Stimulated activated CD4-positive, alpha-beta T cell treated with anti-CD3 and anti-CD28 coated beads, Interleukin-4, amount 100 ng/mL, for 48 hours (primary cell): ENCODE measurements at places on chromosomes 11 and 22.

DNA sequence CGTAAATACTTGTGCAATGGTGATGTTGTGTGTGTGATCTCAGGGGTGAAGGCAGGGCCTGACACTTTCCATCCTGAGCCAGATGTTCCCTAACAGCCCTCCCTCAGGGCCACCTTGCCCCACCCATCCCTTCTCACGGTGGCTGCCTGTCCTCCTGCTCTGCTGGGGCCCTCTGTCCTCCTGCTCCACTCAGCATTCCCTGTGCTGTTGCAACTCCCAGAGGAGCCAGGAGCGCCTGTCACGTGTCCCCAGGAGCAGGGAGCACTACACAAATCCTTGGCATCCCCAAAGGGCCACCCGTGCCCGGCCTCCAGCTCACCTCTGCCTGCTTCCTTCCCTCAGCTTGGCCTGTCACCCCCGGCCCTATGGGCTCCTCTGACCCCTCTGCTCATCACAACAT is 10.2 kb upstream of the CSNK1E start:
- DNase-seq = no peak

GRCh38 chr11:20011307-20011951 is 148.8 kb downstream of the DBX1 start:
- no peak for DNase-seq

DNA sequence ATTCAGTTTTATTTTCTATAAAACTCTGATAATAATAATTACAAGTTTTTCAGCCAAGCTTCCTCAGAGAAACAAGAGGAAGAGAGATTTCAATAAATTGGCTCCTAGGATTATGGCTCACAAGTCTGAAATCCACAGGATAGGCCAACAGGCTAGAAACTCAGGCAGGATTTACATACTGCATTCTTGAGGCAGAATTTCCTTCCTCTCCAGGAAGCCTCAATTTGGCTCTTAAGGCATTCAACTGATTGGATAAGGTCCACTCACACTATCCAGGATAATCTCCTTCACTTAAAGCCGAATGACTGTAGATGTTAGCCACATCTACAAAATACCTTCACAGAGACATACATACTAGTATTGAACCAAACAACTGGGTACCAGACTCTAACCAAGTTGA is 120.3 kb upstream of the FAT3 start:
- DNase-seq = no peak

- no peak for DNase-seq
Measured at GRCh38 chr22:40599731-40600130, 36.8 kb downstream of the MRTFA start.

DNA sequence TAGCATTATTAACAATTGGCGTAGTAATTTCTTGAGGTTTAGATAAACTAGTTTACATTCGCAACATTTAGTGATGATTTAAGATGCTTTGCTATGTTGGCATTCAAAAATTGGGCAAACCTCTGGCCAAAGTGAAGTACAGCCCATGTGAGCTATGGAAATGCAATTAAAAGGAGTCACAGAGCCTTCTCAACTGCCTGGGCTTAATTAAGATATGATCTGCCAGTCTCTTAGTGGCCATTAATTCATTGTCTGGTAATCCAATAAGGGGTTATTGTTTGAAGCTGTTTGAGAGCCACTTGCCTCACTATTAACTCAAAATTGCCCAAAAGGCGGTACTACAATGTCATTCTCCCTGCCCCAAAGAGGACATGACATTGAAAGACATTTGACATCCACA is 608.9 kb downstream of the NTM start:
- no peak for DNase-seq

GRCh38 chr11:31132531-31133421 is 236.8 kb downstream of the DCDC1 start:
- DNase-seq = no peak

DNA sequence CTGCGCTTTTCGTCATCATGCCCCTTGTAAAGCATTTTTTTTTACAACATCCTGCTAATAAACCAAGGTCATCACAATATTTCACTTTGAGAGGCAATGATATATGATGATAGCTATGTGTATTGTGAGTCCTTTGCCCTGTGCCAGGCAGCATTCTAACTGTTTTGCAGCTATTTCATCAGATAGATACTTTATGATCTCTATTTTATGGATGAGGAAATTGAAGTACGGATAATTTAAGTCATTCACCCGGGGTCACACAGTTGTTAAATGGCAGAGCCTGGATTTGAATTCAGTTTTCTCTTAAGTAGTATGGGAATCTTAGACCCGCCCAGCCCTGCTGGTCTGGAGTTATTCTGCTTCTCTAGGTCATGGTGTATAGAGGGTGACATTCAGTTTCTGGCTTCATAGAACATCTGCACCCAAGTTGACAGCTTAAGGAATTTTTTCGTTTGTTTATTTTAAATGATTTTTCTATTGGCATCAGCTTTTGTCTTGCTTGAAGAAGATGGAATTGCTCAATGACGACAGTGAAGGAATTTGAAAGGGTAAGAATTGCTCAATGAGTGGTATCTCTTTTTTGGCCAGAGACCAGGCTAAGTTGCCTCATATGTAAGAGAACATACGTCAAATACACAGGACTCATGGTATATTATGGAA is 926 bp downstream of the PRR5L start:
- DNase-seq = no peak

GRCh38 chr22:39655831-39656230 is 85.3 kb downstream of the CACNA1I start:
- DNase-seq = no peak

DNA sequence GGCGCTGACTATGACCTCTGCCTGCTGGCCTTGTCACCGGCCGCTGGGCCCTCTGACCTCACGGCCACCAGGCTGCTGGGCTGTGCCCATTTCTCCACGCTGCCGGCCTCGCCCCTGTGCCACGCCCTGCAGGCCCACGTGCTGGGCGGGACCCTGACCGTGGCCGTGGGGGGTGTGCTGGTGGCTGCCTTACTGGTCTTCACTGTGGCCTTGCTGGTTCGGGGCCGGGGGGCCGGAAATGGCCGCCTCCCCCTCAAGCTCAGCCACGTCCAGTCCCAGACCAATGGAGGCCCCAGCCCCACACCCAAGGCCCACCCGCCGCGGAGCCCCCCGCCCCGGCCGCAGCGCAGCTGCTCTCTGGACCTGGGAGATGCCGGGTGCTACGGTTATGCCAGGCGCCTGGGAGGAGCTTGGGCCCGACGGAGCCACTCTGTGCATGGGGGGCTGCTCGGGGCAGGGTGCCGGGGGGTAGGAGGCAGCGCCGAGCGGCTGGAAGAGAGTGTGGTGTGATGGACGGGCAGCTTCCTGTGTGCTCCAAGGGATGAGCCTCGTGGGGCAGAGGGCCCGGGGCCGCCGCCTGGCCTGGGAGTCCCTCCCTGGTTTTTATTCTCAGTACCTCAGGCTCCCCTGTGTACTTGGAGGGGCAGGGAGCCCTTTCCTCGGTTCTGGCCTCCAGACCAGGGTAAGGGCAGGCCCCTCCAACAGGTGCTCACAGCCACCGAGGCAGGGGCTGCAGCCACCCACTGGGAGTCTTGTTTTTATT is 3.0 kb downstream of the LRFN4 start:
- DNase-seq = no peak

DNA sequence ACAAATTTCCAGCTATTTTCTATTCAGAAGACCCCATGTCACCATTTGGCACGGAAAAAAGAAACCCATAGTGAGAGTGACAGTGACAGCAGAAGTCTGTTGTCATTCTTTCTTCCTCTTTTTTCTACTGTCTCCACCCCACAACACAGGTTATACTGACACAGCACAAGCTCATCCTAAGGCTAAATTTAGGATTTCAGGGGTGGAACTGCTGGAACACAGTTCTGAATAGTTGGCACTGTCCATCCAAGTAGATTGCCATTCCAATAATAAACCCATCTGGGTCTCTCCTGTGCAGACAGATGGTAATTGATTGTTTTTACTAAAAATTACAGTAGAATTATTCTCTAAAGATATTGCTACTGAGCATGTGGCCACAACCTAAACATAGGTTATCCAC is 95.2 kb upstream of the C11orf87 start:
- no peak for DNase-seq

- DNase-seq = no peak
Measured at GRCh38 chr11:63621071-63621470, 6.8 kb upstream of the PLAAT3 start.

GRCh38 chr11:870127-870413 is 27.4 kb downstream of the TSPAN4 start:
- no peak for DNase-seq

- DNase-seq = no peak
Measured at GRCh38 chr11:43955381-43956118, 13.1 kb downstream of the C11orf96 start.

DNA sequence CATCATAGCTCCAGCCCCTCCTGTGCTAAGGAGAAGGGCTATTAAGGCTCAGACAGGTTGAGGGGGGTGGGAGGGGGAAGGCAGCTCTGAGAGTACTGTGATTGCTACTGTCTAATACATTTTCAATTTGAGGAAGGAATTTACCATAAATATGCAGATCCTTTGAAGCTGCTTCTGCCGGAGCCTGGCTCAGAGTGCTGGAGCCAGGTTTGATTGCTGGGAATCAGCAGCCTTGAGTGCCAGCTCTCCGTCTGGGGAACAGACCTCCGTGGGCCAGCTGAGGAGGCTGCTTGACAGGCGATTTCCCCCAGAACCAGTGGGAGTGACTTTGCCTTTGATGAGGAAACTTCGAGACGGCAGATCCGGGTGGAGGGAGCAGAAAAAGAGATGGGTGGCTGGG is 141.7 kb upstream of the TBCEL start:
- DNase-seq = no peak

DNA sequence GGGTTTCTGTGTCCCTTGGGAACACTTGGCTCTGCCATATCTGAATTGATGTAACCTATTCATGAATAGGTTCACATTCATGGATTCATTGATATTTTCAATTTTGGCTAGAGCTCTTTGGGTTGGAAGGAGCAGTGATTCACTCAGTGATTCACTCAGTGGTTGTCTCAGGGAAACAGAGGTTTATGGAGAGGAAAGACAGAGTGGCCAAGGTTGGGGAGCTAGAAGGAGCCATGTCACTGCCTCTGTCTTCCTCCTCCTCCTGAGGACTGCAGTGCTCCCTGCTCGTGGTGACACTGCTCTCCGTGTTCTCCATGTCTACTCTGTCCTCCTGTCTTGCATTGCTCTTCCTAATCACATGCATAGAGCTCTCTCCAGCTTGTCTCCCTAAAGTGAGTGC is 17.4 kb downstream of the CEP164 start:
- DNase-seq = no peak

DNA sequence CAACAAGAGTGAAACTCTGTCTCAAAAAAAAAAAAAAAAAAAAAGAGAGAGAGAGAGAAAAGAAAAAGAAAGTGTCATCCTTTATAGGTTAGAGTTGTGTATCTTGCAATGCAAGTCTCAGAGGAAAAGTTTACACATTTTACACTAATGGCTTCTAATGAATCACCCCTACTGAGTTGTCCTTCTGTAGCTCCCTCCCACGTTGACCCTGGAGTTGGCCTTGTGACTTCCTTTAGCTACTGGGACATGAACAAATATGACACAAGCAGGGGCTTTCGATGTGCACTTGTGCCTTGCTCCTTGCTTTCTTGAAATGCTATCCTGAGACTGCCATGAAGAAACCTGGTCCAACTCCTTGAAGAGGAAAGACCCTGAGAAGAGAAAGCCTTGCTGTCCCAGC is 2.4 kb upstream of the SMCO4 start:
- DNase-seq = no peak

GRCh38 chr11:111526501-111526900 is 11.9 kb downstream of the HOATZ start:
- DNase-seq = no peak

DNA sequence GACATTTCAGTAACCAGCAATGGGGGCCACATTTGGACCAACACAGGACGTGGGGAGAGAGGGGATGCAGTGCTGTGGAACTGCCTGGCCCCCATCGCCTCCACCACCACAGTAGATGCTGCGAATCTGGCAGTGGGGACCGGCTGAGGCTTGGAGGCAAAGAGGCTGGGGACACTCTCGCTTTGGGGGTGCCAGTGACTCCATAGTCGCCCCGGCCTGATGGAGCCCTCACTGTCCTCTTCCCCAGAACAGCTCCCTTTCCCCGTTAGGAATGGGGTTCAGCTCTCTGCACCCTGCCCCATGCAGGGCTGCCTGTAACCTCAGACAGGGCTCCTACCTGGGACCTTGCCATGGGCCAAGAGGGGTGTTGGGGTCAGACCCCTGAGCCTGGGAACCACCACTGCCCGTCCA is 1.8 kb upstream of the MUC2 start:
- DNase-seq = no peak

- no peak for DNase-seq
Measured at GRCh38 chr11:46382646-46383403, 1.4 kb downstream of the MDK start.

DNA sequence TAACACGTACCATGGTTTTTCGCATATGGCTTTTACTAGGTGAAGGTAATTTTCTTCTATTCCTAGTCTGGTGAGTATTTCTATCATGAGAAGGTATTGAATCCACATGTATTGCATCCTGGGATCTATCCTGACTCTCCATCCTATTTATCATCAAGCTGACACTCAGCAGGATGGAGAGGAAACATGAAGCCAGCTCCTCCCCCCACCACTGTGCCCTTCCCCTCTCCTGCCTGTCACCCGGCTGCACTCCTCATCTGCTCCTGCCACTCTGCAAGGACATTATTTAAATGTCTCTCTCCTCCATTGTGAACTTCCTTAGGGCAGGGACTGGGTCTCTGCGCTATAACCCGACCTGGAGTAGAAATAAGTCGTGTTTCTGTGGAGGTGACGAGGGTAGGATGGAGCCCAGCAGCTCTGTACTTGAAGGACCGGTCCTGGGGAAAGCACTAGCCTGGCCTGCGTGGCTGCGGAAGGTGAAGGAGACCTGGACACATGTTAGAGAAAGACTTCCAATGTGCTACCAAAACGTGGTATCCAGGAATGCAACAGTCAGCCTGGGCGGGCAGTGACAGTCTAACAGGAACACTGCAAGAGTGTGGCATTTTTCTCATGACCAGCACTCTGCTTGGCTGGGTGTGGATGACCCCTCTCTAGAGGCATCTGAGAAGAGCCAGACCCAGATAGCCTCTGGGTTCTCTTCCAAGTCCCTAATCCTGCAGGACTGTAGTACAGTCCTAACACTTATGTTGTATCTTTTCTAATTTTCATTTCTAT is 111.2 kb downstream of the MICAL3 start:
- no peak for DNase-seq

DNA sequence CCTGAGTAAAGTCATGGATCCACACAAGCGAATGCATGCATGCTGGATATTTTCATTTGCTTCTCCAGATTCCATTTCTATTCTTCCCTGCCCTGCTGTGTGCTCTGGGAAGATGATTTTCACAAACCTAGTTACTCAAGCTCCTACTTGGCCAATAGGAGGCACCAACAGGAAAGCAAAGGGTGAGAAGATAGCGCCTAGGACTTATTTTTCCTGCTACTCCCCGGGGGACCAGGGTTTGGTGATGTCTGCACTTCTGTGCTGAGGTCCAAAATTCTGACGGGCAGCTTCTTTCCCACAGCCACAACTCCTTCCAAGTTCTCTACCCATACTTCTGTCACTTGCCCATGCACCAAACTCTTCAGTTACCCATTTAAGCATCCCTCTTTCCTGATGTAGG is 509.3 kb upstream of the TENM4 start:
- DNase-seq = no peak
